ENCODE measurements at places on chromosomes 4 and X. TPM values are rescaled to one million over a fixed set of nuclear protein-coding genes. Genes with fewer than 3 reads are reported as not detected.
A peak's percentile ranks its signal among the peaks of the same experiment; 100 is the strongest.

ASMT gene
- total RNA-seq: 2.1 TPM

ABCD1 gene
- 3.9 TPM for total RNA-seq

CRMP1 gene
- not detected for total RNA-seq

DNA sequence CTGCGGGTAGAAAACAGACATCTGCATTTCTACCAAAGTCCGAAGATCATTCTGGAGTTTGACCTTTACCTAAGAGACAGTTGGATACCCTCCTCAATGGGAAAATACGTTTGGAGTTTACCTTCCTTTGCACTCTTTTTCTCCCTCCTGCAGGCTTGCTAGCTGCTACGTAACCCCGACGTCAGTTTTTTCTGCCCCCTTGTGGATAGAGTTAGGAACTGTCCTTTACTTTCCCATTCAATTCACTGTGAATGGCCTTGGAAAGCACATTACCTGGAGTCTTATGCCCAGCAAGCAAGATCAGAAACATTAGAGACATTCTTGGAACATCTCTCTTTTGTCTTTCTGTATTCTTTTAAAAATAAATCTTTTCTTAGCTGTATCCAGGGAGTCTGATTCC, 250.7 kb downstream of the NAP1L3 start:
- no peak for DNase-seq

- DNase-seq: no peak
Measured at GRCh38 chrX:292900-293897, 12.0 kb downstream of the PLCXD1 start.

DNA sequence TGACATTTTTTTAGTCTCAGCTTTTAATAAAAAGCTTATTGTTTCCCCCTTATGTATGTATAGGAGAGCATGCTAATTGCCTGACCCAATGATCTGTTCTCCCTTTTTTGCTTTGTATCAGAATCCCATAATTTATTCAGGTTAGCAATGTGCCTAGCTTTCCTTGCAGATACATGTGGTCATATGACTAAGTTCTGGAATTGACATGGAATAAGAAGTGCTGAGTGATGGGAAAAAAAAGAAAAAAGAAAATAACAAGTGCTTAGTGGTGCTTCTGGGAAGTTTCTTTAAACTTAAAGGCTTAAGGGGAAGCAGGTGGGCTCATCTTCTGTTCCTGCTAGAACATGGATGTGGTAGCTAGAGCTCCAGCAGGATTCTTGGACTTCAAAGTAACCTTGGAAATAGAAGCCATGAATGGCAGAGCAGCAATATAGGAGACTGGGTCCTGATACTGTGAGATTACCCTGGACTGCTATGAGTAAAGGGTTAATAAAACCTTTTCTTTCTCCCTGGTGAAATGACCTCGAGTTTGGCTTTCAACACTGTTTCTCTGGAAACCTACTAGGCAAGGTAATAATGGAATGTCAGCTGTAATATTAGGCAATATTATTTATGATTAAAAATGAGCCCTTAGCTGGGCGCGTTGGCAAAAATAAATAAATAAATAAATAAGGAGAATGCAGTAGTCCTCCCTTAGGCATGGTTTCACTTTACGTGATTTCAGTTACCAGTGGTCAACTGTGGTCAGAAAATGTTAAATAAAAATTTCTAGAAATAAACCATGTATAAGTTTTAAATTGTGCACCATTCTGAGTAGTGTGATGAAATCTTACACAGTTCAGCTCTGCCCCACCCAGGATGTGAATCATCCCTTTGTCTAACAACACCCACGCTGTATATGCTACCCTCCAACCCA, 16.7 kb upstream of the RBM41 start:
- no peak for DNase-seq

GRCh38 chrX:40174001-40174853, 76.5 kb upstream of the BCOR start:
- peak; percentile 44 for DNase-seq

- no peak for DNase-seq
Measured at GRCh38 chr4:139562839-139563238, 6.8 kb upstream of the SETD7 start.

DNA sequence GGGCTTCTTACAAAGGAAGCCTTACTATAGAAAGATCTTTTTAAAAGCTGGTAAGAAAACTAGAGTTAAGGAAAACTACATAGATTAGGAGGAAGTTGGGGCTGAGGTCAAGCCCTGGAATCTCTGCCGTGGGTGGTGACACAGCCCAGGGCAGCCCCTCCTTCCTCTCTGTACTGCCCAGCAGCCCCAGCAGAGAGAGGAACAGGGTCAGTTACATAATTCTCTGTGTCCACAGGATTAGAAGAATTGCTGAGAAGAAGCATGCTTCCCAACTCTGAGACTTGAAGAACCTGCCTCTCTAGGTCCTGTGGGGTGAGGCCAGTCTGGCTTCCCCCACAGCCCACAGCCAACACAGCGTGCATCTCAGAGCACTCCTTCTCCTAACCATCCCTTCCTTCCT, 9.2 kb upstream of the ABLIM2 start:
- DNase-seq: no peak
